ENCODE measurements at places on chromosomes 11 and 22. TPM values are rescaled to one million over a fixed set of nuclear protein-coding genes. Genes with fewer than 3 reads are reported as not detected.

Gene ZFTA
- 8.8 TPM for total RNA-seq

Gene DNAL4
- 16.0 TPM for total RNA-seq

Gene BCO2
- total RNA-seq: not detected

Gene HEPHL1
- total RNA-seq: not detected

DNA sequence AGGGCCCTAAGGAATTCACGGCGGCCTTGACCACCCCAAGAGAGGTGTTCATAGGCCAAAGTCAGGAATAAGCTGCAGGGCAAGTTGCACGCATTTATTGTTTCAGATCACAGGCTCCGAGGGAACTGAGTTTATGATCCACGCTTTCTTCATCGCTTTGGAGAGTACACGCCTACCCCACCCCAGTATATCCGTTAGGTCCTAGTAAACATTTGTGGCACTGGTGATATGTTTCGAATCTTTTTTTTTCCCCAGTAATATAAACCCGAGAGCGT, 805 bp downstream of the GANAB start:
- no peak for DNase-seq
- H3K4me3 ChIP-seq: peak overlapping the region; percentile 89
- H3K27ac ChIP-seq: peak overlapping the region; percentile 89
- peaks cover 20% of the 10 kb centered on the region for H3K4me1 ChIP-seq

DNA sequence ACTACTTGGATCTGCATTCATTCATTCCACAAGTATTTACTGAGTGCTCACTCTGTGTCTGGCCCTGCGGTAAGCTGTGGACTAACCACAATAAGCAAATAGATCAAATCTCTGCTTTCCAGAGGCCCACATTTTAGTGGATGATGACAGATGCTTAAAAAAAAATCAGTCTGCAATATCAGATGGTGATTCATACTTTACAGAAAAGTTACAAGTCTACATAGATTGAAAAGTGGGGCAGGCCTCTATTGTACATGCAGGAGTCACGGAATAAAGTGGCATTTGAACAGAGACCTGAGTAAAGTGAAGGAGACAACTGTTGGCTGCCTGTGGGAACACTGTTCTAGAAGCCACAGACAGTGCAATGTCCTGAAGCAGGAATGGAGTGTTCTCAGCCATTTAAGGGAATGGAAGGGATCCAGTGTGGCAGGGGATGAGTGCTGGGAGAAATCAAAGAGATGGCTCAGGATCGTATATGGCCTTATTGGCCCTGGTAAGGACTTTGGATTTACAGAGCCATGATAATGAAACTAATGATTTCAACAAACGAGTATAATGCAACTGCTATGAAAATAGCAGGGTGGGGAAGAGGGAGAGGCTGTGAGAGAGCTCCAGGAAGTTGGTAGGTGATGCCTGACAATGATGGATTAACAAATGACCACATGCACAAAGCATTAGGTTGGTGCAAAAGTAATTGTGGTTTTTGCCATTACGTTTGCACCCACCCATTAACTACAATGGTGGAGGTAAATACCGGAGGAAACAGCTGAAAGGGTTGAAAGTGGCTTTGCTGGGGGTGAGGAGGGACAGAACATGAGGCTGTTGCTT, 31.1 kb downstream of the TMEM45B start:
- H3K36me3 ChIP-seq: no peaks in the 10 kb centered on the region
- no peak overlapping the region for H3K27ac ChIP-seq
- H3K4me3 ChIP-seq: no peak overlapping the region
- peak; percentile 87 for DNase-seq
- no peaks in the 10 kb centered on the region for H3K4me1 ChIP-seq
- H3K27me3 ChIP-seq: no peaks in the 10 kb centered on the region

- H3K27ac ChIP-seq: no peak overlapping the region
- H3K36me3 ChIP-seq: peaks cover 12% of the 10 kb centered on the region
- no peaks in the 10 kb centered on the region for H3K27me3 ChIP-seq
Measured at GRCh38 chr11:124150684-124151083, 32.5 kb upstream of the OR10D3 start.
